ENCODE measurements at places on chromosomes 4 and X.

DNA sequence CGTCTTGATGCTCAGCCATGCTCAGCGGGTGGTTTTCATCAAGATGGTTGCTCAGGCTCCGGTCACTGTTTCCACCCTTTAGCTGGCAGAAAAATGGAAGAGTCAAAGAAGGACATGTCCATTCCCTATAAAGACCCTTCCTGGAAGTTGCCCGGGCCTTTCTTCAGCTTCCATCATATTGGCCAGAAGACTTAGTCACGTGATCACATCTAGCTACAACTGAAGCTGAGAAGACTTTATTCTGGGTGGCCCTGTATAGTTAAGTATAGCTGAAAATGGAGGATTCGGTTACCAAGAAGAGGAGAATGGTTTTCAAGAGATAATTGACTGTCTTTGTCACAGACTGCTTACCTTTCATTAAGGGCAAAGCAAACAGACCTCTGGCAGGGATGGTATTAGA is 296.7 kb upstream of the CASK start:
- peak; percentile 64 for DNase-seq

DNA sequence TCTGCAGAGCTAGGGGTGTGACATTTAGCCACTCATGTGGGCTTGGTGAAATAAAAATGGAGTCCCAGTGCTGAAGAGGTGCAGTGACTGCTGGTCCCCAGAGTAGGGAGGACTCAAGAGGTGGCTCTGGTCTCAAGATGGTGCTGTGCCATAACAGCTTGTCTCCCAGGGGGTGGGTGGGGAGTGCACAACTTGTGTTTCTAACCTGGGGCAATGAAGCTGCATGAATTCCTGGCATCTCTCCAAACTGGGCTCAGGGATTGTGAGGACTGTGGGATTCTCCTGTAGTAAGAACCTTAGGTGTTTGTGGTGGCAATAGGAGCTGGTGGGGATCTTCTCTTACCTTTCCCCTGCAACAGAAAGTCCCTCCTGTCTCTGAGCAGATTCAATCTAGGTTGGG is 278.9 kb upstream of the SFRP2 start:
- DNase-seq, result no peak

GRCh38 chrX:27815209-27815608 is 7.4 kb downstream of the MAGEB10 start:
- no peak for DNase-seq

DNA sequence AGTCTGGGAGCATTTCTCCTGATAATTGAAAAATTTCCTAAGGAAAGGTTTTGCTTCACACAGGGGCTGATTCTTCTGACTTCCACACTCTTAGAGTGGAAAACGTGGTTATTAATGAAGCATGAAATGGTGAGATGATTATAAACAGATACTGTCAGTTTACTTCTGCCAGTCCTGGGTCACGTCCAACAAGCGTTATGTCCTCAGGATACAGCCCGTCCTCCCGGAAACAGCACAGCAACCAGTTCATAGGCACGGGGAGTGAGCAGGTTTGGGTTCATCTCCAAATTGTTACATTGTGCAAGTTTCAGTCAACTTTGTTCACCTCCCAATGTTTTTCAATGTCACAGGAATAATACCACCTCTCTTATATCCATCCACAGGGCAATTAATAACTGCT is 98.8 kb downstream of the NPNT start:
- DNase-seq, result no peak

- peak; percentile 22 for DNase-seq
Measured at GRCh38 chr4:137393044-137393443, 139.2 kb downstream of the PCDH18 start.

- no peak for DNase-seq
Measured at GRCh38 chrX:153669901-153670731, 3.5 kb downstream of the PNCK start.

DNA sequence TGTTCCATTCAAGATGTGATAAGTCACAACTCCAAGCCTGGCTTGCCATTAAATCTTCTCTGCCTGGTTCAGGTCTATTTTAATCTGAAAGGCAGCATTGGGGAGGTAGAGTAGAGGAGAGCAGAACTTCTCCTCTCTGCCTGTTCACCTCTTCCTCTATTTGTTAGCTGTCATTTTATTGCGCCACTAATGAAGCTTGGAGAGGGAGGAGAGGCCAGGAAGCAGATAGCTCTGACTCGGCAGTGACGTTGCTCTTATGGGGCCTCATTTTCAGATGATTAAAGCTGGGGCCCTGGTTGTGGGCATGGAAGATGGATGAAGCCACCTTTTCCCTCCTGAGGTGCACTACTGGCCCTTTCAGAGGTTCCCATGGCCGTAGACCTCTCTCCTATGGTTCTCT is 207.3 kb downstream of the MID1IP1 start:
- DNase-seq, result no peak

- DNase-seq, result no peak
Measured at GRCh38 chr4:125826801-125827695, 512.3 kb downstream of the FAT4 start.

GRCh38 chr4:140818433-140818832 is 62.2 kb upstream of the TBC1D9 start:
- DNase-seq, result no peak

- no peak for DNase-seq
Measured at GRCh38 chr4:7326306-7326692, 108.4 kb downstream of the PSAPL1 start.

GRCh38 chr4:27429364-27429871 is 568.8 kb downstream of the STIM2 start:
- DNase-seq, result no peak

DNA sequence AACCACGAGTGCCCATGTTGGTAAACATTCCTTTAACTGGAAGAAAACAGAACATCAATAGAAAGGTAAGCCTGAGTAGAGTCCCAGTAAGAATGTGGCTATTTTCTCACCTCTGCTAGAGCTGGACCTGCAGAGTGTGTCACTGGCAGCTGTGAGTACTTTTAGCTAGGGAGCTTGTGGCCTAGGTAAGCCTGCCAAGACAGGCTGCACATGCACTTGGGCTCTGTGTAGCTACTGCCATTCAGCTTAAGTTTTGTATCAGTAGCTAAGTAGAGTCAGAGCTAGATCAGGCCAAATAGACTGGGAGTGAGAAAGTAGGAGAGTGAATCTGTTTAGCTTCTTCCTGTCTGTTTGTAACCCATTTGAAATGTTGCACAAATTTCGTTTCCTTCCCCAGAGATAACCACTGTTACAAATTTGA is 35.3 kb downstream of the RBPJ start:
- no peak for DNase-seq

- no peak for DNase-seq
Measured at GRCh38 chr4:89538171-89538570, 230.6 kb upstream of the GPRIN3 start.

GRCh38 chrX:57380026-57380796 is 93.7 kb downstream of the FAAH2 start:
- DNase-seq, result no peak

DNA sequence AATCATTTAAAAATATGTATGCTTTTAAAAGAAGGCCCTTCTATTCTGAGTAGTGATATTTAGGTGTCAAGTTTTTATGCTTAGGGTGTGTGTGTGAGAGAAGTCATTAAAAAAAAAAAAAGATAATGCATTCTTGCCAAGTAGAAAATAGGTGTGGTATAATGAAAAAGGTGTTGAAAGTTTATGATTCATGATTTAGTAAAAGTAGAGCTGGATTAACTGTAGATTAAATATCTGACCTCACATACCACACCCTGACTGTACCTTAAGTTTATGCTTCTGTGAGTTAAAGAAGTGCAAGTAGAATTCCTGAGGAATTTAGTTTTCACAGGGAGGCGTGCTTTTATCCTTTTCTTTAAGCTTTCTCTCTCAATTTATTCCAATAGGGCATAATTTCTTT is 71.1 kb downstream of the BMPR1B start:
- no peak for DNase-seq

GRCh38 chr4:67091673-67092072 is 453.6 kb downstream of the CENPC start:
- no peak for DNase-seq

GRCh38 chr4:76897536-76898384 is at the start of gene SOWAHB:
TSS of gene SOWAHB (minus strand) at chr4:76898144. CDS start at chr4:76897849, 295 bp downstream.
- peak; percentile 88 for DNase-seq

GRCh38 chr4:56907489-56908205 is at the start of gene REST:
TSS of gene REST (plus strand) at chr4:56907900. CDS start at chr4:56910639, 2,739 bp downstream.
- DNase-seq, result no peak

DNA sequence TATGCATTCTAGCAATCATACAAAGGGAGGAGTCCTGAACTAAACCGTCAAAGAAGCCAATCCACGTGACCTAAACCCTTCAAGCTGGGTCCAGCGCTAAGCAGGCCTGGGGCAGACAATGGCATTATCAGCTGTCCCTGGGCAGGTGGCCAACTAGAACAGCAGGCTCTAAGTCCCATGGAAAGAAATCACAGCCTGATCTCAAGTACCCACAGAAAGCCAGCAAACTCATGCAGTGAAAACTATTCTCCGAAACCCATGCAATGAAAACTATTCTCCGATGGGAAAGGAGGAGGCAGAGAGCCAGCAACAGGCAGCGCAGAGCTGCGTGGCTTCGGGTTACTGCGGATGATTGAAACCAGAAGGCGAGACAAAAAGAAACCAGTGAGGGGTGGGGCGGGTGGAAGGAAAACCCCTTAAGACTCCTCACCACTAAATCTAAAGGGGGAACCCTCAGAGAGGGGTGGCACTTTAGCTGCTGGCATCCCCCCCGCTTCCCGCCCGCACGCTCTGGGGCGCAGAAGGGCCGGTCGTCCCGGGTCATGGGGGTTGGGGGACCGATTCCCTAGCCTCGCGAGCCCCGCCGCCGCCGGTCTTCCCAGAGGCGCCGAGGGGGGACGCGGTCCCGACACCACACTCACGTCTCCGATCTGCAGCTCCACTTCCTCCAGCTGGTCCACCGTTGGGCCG is 567 bp downstream of the C4orf46 start:
- peak; percentile 55 for DNase-seq

- no peak for DNase-seq
Measured at GRCh38 chr4:10643600-10644425, 40.8 kb downstream of the CLNK start.

DNA sequence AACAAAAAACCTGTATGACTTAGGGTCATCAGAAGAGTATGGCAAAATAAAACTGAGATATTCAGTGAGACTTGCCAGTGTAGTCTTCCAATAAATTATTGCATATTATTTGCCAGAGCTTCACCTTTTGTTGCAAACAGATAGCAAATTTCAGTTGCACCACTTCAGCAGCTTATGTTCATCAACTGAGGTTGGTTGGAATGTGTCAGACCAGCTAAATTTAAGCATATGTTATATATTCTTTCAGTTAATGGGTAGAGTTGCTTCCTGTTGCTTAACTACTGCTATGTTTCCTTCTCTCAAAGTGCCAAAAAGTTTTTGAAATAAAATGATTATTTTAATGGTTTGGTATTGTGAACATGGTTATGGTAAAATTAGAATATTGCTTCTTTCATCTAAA is 61.5 kb downstream of the GALNT7 start:
- DNase-seq, result no peak

DNA sequence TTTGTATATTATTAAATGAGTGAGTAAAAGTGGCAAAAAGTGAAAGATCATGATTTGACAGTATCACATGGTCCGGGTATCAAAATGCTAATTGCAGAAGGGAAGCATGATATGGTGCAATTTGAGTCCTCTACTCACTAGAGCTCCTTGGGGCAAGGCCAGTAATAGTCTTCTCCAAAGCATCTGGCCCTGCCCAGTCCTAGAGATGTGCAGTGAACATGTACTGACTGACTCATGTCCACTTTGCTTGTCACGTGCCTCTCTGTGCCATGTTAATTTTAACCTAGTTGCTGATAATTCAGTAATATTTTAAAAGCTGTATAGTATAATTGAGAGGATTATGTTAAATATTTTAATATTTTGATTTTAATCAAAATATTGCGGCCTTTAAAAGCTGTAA is 54.6 kb upstream of the TENM3 start:
- DNase-seq, result no peak

DNA sequence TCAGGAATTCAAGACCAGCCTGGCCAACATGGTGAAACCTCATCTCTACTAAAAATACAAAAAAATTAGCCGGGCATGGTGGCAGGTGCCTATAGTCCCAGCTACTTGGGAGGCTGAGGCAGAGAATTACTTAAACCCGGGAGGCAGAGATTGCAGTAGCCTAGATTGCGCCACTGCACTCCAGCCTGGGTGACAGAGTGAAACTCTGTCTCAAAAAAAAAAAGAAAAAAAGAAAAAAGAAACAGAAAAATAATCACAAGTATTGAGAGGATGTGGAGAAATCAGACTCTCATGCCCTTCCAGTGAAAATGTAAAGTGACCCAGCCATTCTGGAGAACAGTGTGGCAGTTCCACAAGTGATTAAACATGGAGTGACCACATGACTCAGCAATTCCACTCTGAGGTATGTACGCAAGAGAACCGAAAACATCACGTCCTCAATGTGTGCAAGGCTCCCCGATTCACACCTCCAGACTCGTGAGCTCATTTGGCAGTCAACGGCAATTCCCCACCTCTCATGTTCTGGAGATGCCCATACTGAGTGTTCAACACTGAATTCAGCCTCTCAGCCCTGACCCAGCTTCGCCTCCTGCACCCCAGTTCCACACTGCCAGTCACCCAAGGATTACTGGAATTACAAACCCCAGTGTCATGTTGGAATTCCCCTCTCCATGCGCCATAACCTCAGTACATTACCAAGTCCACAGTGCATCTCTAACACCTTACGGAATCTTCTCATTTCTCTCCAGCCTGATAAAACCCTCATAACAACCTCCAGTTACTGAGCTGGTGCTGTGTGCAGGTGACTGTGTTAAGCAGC is 21.1 kb downstream of the ACOX3 start:
- DNase-seq, result no peak

DNA sequence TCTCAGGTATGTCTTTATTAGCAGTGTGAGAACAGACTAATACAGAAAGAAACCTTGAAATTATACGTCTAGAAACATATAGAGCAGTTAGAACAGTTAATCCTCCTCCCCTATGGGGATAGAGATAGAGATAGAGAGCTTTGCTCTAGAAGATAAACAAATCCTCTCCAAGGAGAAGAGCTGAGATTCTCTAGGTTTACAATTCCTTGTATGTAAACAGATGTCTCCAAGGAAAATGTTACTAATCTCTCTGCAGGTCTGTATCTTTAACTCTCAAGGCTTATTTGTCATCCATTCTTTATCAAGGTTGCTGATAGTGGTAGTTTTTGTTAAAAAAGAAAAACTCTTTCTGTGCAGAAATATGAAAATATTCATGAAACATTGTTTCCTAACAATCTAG is 282.1 kb upstream of the GIMD1 start:
- no peak for DNase-seq

DNA sequence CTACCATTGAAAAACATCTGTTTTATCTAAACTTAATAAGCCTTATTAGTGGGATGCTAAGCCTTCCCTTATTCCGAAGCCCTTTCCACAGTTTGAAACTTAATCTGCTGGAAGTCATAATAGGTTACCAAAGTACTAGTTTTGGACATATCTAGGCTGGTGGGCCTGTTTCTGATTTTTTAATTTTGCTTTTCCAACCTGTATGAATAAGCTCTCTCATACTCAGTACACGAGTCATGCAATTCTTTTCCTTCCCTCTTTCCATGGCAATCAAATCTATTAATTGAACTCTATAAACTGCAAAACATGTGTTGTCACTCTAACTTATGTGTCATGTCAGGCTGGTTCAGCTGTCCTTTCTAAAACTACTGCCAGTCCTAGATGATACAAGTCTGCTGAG is 91.0 kb downstream of the AMMECR1 start:
- DNase-seq, result no peak
